Astrocyte (in vitro differentiated cells and primary cell): ENCODE measurements at places on chromosomes 6 and 20. TPM values are rescaled to one million over a fixed set of nuclear protein-coding genes. Genes with fewer than 3 reads are reported as not detected.
A peak's percentile ranks its signal among the peaks of the same experiment; 100 is the strongest.

DNA sequence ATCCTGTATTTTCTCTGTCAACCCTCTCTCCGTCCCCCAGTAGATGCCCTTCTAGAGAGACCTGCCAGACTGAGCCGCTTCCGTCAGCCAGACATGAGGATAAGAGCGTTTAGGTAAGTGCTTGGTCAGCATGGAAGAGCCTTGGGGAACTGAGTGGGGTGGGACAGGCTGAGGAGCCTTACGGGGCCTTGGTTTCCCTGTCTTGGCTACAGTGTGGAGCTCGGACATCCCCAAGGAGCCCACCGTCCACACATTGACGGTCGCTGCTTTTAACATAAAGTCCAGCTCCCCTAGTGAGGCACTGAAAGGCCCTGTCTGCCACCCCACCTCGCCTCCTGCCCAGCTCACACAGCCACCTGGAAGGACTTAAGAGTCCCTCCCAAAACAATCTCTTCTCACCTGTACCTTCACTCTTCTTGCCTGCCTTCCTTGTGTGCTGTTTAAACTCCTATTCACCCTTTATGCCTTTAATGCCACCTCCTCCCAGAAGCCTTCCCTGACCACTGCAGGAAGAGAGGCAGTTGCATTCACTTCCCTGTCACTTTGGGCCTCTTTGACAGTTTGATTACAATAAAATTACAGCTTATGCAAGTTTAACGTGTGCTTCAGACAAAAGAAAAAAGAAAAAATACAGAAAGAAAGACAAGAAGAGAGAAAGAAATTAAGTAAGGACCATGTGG, 42.3 kb downstream of the PDYN start:
- DNase-seq, result no peak

DNA sequence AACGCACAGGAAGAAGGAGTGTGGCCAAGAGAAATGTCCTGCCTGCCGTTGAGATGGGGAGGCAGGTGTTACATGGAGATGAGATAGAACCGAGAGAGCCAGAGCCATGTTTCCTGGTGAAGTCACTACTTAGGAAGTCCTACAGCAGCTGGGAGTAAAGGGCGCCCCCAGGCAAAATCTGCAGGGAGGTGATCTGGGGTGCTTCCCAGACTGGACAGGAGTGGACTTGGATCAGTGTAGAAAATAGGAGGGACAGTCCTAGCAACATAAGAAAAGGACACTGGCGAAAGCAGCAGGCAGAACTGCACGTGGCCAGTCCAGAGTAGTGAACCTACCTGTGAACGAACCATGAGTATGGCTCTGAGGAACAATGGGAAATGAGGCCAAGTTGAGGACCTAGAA, 85.3 kb downstream of the CD164 start:
- DNase-seq, result no peak

GRCh38 chr6:31169123-31169857, 1.2 kb downstream of the POU5F1 start:
- DNase-seq, result no peak

DNA sequence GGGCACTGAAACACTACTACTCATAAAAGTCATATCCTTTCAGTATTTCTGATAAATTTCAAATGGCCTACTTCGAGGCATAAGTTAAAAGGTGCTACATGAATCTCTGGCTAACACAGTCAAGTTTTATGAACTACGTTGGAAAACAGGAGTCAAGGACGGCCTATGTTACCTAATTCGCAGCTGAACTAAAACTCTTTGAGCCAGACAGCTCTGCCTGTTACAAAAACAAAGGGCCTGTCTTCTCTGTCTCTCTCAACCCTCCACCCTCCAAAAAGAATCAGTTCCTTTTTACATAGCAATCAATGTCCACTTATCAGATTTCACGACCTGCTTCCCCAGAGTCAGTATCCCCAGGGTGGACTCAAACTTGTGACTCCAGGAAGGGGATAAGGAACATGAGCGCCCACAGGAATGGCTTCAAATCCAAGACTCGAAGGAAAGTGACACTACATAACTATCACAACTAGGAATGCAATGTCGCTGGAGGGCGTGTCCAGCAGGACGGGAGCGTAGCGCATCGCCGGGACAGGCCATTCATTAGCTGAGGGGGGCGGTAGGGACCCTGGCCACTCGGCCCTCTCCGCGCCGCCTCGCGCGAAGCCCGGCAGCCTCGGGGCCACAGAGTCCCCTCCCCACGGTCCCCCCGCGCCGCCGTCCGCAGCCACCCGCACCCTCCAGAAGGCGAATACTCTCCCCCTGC, 591 bp downstream of the IBTK start:
- peak; percentile 36 for DNase-seq

- no peak for DNase-seq
Observed at GRCh38 chr20:6756693-6757595, 10.5 kb upstream of the BMP2 start.

DNA sequence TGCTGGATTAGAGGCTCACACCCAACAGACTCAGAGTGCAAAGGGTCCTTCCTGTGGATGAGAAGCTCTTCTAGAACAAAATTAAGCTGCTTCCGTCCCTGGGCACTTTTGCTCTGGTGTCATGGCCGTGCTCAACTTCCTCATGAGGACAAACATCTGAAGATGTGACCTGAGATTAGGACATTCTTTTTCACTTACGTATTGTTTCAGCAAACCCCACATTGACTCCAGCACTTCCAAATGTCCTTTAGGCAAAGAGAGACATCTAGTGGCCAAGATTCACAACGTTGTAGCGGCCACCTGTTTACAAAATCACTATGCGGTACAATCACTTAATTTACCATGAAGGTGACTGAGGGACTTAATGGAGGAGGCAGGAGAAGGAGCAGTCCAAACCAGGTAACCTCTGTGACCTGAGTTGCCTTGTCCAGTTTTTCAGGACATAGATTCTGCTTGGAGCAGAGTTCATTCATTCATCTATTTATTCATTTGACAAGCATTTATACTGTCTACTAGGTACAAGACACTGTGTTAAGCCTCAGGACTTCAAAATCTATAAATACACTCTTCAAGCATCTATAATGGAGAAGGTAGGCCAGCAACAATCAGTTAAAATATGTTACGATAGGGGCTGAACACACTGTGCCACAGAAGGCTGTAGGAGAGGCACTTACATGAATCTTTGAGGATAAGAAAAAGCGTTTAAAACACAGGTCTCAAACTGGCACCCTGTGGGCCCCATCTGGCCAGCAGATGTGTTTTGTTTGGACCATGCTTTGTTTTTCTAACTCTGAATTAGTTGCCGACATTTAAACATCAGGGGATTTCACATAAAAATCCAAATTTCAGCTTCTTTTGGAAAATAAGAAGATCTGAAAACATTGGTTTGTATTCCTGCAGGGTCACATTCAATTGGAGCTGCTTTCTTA, 5.6 kb upstream of the ADGRF1 start:
- peak; percentile 83 for DNase-seq

The MYL9 gene
- total RNA-seq, result 1,166 and 1,247 TPM in 2 replicates

The FABP7 gene
- total RNA-seq, result 0.43 and 1.1 TPM in 2 replicates
